Stimulated activated CD8-positive, alpha-beta memory T cell treated with anti-CD3 and anti-CD28 coated beads, Interleukin-7, amount 100 ng/mL, for 1 hour (primary cell): ENCODE measurements at places on chromosomes 11 and 22.

DNA sequence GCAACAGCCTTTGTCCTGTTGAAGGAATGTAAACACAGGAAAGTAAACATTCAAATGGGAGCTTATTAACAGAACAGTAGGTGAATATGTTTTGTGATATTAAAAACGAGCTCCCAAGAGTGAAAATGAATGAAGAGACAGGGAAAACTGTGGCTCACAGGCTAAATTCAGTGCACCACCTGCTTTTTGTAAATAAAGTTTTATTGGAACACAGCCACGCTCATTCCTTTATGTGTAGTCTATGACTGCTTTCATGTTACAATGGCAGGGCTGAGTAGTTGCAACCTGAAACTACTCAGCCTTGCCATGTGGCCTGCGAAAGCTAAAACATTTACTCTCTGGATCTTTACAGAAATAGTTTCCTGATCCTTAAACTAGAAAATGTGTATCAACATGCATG, 136.9 kb downstream of the MYO18B start:
- no peak for DNase-seq

- DNase-seq = no peak
Observed at GRCh38 chr11:134725716-134726639, 313.9 kb upstream of the B3GAT1 start.

- DNase-seq = no peak
Observed at GRCh38 chr11:86103808-86104207, 34.9 kb upstream of the PICALM start.

DNA sequence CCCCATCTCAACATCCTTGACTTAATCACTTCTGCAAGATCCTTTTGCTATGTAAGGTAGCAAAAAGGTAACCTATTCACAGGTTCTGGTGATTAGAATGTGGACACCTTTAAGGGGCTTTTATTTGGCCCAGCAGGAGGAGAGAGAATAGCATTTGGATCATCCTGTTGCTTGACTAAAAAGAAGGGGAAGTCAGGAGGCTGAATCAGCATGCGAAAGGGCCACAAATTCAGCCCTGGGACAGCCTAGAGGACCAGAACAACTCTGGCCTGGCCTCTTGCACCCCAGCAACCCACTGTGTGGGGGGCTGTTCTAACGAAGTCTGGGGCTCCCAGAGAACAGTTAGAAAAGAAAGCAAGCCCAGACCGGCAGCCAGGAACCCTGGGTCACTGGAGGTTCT, 3.2 kb upstream of the HMOX1 start:
- no peak for DNase-seq

- DNase-seq = no peak
Observed at GRCh38 chr22:22706253-22706915, 62.0 kb downstream of the GGTLC2 start.

- DNase-seq = no peak
Observed at GRCh38 chr11:8233691-8234424, 29.8 kb downstream of the LMO1 start.

DNA sequence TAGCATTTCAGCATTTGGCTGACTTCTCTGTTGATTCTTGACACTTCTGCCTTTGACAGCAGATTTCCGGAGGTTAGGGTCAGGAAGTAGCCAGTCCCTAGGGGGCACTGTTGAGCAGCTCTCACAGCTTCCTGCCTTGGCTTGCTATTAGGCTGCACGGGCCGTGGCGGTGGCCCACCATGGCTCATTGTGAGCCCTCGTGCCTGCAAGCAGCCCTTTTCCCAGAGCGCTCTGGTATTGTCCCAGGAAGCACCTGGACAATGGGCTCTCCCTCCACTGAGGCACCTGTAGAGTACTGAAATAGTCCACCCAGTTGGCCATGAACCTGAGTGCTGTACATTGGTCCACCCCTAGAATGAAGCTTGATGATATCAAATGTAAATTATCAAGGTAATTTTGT, 100.2 kb upstream of the GAL start:
- DNase-seq = peak; percentile 19

DNA sequence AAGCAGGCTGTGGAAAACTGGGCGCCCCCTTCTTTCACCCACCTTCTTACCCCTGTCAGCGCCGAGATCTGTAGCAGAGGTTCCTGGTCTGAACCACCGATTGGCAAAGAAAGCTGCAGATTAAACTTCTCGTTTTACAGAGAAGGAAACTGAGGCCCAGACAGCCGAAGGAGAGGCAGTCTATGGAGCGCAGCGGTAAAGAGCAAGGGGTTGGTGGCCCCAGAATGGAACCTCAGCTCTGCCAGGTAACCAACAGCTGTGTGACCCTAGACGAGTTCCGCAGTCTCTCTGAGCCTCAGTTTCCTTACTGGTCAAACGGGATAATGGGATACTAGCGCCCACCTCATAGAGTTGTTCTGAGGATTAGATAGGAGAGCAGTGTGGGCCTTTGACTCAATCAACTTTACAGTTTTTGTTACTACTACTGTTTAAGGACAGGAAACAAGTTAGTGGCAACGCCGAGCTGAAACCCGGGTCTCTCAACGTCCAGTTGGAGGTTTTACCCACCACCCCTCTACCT, 3.1 kb upstream of the WT1 start:
- no peak for DNase-seq

DNA sequence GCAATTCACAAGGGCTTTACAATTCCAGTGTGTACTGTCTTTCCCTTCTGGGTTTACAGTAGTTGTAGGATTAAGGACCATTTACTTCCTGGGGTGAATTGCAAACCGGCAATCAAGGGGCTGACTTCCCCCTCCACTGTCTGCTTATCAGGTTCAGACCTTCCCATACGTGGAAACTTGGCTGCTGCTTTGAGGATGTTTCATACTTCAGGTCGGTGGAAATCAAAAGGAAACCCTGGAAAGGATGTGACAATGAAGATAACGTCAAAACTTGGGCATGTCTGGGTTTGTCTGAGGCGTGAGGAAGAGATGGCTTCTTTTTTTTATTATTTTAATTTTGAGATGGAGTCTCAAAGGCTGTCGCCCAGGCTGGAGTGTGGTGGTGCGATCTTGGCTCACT, 2.1 kb upstream of the RTCB start:
- no peak for DNase-seq

- no peak for DNase-seq
Observed at GRCh38 chr11:23976841-23977271, 520.0 kb upstream of the LUZP2 start.

GRCh38 chr11:1574238-1574932, 2.3 kb upstream of the DUSP8 start:
- DNase-seq = no peak

- DNase-seq = peak; percentile 20
Observed at GRCh38 chr11:61756452-61757212, 4.2 kb downstream of the MYRF start.

GRCh38 chr11:18768472-18768901, 23.1 kb downstream of the PTPN5 start:
- DNase-seq = no peak

GRCh38 chr22:29245626-29246385, 22.0 kb downstream of the RHBDD3 start:
- DNase-seq = peak; percentile 29

DNA sequence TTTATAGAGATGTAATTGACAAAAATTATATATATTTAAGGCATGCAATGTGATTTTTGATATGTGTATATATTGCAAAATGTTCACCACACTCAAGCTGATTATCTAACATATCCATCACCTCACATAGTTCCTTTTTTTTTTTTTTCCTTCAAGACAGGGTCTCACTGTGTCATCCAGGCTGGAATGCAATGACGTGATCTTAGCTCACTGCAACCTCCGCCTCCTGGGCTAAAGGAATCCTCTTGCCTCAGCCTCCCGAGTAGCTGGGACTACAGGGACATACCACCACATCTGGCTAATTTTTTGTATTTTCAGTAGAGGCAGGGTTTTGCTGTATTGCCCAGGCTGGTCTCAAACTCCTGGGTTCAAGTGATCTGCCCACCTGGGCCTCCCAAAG, 65.1 kb upstream of the SLC35C1 start:
- DNase-seq = no peak
